ENCODE measurements at places on chromosomes 5 and 9. TPM values are rescaled to one million over a fixed set of nuclear protein-coding genes. Genes with fewer than 3 reads are reported as not detected.

DNA sequence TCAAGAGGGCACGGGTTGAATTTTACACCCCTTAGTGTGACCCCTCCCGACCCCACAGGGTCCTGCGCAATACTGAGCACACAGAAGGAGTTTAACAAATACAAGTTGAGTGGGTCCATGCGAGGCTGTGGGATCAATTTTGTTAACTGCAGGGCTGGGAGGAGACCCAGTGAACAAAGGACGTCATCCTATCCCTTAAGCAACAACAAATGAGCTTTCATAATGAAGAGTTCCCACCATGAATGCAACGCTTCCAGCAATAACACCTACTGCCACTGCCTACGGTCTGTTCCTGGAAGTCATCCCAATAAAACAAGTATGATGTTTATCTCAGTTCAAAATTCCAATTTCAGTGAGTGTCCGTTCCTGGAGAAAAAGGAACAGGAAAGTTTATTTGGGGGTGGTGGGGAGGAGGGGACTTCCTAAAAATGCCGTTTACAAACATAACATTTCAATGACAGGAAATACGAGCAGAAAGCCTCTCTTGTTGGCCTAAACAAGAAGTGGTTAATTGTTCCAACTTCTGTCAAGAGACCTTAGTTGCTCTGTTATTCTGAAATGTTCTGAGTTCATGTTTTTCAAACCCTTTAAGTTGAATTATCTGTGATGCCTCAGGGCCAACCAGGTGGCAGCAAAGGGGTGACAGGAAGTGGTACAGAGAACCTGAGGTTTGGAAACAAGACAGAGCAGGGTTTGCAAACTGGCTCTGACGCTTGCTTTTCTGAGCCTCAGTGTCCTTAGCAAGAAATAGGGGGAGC lies 65.8 kb upstream of the PLPP6 start:
- H3K27ac ChIP-seq = no peak overlapping the region
- no peaks in the 10 kb centered on the region for H3K4me1 ChIP-seq
- H3K36me3 ChIP-seq = no peaks in the 10 kb centered on the region
- no peak for DNase-seq
- H3K4me3 ChIP-seq = no peak overlapping the region

DNA sequence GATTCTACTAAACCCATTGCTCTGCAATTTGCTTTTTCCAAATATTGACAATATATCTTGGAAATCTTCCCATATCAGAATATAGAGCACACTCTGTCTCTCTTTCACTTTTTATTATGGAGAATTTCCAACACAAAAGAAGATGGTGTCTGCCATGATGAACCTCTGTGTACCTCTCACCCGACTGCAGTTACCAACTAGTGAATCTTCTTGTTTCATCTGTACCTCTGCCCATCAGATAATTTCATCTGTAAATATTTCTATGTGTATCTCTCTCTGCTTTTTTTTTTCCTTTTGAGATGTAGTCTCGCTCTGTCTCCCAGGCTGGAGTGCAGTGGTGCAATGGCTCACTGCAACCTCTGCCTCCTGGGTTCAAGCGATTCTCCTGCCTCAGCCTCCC lies 62.8 kb downstream of the NTNG2 start:
- no peaks in the 10 kb centered on the region for H3K4me1 ChIP-seq
- DNase-seq = no peak
- H3K4me3 ChIP-seq = no peak overlapping the region
- H3K27ac ChIP-seq = no peak overlapping the region
- H3K36me3 ChIP-seq = no peaks in the 10 kb centered on the region
- H3K27me3 ChIP-seq = peaks cover 98% of the 10 kb centered on the region

DNA sequence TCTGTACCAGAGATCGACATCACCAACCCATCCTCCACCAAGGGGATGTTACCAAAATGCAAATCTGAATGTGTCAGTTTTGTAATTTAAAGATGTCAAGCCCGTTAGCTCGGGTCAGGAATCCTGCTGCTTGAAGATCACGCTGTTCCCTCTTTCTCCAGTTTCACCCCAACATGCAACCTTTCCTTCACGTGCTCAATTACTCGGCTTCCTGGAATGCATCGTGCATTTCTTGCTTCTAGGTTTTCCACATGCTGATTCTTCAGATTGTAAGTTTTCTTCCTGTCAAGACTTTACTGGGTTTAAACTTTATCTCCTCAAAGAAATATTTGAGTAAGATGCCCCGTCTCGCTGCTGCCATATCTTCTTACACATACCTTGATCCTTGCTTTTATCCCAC lies 209.5 kb upstream of the SNX2 start:
- no peak for DNase-seq
- no peaks in the 10 kb centered on the region for H3K4me1 ChIP-seq
- no peak overlapping the region for H3K4me3 ChIP-seq

ARL10 gene
- total RNA-seq = 3.8 TPM

GRCh38 chr5:149441986-149442385 lies 62.9 kb upstream of the IL17B start:
- peaks cover 17% of the 10 kb centered on the region for H3K36me3 ChIP-seq
- no peak overlapping the region for H3K27ac ChIP-seq
- no peak overlapping the region for H3K4me3 ChIP-seq
- peaks cover 51% of the 10 kb centered on the region for H3K4me1 ChIP-seq
- DNase-seq = no peak

GRCh38 chr9:91814201-91814600 lies 135.8 kb downstream of the ROR2 start:
- H3K4me3 ChIP-seq = no peak overlapping the region
- DNase-seq = no peak
- no peaks in the 10 kb centered on the region for H3K4me1 ChIP-seq

C5orf58 gene
- not detected for total RNA-seq

- H3K4me3 ChIP-seq = no peak overlapping the region
- DNase-seq = no peak
- H3K4me1 ChIP-seq = no peaks in the 10 kb centered on the region
- H3K36me3 ChIP-seq = no peaks in the 10 kb centered on the region
- no peaks in the 10 kb centered on the region for H3K27me3 ChIP-seq
- no peak overlapping the region for H3K27ac ChIP-seq
Observed at GRCh38 chr5:178507151-178507932, 82.9 kb downstream of the COL23A1 start.

GRCh38 chr5:18270635-18271338 lies 636.5 kb downstream of the TAF11L14 start:
- no peaks in the 10 kb centered on the region for H3K27me3 ChIP-seq
- no peak for DNase-seq
- no peak overlapping the region for H3K4me3 ChIP-seq
- no peak overlapping the region for H3K27ac ChIP-seq
- no peaks in the 10 kb centered on the region for H3K4me1 ChIP-seq

GRCh38 chr5:125766706-125767105 lies 656.5 kb upstream of the GRAMD2B start:
- H3K27ac ChIP-seq = no peak overlapping the region
- DNase-seq = no peak
- no peaks in the 10 kb centered on the region for H3K27me3 ChIP-seq

DNA sequence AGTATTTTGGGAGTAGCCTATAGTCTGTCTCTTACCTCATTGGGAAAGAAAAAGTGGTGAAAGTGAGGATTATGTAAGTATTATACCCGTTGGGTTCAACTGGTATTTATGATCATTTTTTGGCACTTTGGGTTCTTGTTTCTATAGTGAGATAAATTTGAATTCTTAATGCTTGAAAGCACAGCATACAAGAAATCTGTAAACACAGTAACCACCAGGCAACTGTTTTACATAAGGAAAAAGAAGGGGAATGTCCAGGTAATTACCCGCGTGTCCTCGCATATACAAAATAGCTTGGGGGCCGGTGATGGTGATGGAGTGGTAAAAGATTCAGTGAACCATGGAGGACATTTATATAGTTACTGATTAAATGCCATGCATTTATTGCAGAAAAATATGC lies 60.5 kb downstream of the BASP1 start:
- DNase-seq = no peak
- H3K4me3 ChIP-seq = no peak overlapping the region
- no peaks in the 10 kb centered on the region for H3K4me1 ChIP-seq

- H3K27ac ChIP-seq = no peak overlapping the region
- no peak overlapping the region for H3K4me3 ChIP-seq
- H3K4me1 ChIP-seq = no peaks in the 10 kb centered on the region
- peaks cover 28% of the 10 kb centered on the region for H3K27me3 ChIP-seq
- DNase-seq = no peak
Observed at GRCh38 chr9:88978034-88978433, 13.2 kb upstream of the S1PR3 start.

DNA sequence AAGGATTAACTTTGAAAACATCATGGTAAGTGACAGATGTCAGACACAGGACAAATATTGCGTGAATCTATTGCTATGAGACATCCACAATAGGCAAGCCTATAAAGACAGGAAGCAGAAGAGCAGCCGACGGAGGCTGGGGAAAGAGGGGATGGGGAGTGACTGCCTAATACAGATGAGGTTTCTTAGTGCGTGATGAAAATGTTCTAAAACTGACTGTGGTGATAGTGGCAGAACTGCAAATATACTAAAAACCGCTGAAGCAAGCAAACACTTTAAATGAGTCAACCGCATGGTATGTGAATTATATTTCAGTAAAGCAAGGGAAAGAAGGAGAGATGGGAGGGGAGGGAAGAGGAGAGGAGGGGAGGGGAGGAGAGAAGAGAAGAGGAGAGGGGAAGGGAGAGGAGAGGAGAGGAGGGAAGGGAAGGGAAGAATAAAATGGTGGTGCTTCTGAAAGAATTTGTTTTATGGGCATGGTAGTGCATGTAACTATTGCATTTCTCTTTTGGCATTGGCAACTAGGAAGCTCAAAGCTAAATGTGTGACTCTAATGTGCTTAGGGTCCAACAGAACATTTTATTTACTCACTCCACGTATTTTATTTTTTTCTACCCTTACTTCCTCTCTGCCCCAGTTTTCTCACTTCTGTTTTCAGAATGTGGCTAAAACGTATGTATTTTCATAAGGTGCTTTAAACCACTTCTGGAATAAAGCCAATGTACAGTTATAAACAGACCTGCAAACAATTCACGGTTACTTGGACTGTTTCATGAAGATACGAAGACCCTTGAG lies 21.3 kb downstream of the AKNA start:
- no peaks in the 10 kb centered on the region for H3K27me3 ChIP-seq
- H3K27ac ChIP-seq = no peak overlapping the region
- H3K36me3 ChIP-seq = no peaks in the 10 kb centered on the region
- DNase-seq = no peak
- H3K4me3 ChIP-seq = no peak overlapping the region

DNA sequence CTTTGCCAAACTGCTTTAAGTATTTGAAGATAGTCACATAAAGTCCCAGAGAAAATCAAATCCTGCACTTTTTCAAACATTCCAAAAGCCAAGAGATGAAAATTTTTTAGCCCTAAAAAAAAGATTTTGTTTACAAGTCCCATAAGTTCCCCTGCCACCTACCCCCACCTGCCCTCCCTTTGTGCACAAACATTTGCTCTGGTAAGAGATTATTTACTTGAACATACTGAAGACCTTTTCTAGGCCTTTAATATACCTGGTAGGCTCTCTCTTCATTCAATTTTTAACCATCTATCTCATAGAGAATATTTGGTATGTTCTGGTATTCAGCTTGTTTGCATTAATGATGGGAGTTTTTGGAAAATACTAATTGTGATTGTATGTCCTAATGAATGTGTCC lies 50.3 kb downstream of the MEGF9 start:
- H3K36me3 ChIP-seq = no peaks in the 10 kb centered on the region
- H3K27ac ChIP-seq = no peak overlapping the region
- H3K4me3 ChIP-seq = no peak overlapping the region

MLANA gene
- total RNA-seq = not detected

DNA sequence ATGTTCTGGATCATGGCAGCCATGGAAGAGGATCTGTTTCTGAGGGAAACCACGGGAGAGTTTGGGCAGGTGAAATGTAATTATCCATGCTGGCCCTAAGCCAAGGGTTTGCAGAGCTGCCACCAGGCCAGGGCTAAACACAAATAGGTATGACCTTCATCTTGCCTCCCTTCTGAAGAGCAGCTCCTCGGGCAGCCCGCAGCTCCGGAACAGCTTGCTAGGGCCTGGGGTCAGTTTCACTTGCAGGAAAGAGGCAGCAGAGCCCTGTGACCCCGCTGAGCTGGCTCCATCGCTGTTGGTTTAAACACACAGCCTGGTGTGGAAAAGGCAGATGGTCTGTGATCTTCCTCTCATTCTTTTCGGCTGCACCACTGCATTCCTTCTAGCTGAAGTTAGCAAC lies 141.4 kb downstream of the TMEM38B start:
- peaks cover 8% of the 10 kb centered on the region for H3K4me1 ChIP-seq
- no peak for DNase-seq
- H3K4me3 ChIP-seq = no peak overlapping the region
- H3K36me3 ChIP-seq = no peaks in the 10 kb centered on the region

- no peak overlapping the region for H3K27ac ChIP-seq
- DNase-seq = no peak
- H3K4me3 ChIP-seq = no peak overlapping the region
- H3K36me3 ChIP-seq = no peaks in the 10 kb centered on the region
- no peaks in the 10 kb centered on the region for H3K4me1 ChIP-seq
Observed at GRCh38 chr5:35869685-35870277, 13.1 kb downstream of the IL7R start.

NIPBL gene
- 53.2 TPM for total RNA-seq

GCNT4 gene
- total RNA-seq = 4.5 TPM

DNA sequence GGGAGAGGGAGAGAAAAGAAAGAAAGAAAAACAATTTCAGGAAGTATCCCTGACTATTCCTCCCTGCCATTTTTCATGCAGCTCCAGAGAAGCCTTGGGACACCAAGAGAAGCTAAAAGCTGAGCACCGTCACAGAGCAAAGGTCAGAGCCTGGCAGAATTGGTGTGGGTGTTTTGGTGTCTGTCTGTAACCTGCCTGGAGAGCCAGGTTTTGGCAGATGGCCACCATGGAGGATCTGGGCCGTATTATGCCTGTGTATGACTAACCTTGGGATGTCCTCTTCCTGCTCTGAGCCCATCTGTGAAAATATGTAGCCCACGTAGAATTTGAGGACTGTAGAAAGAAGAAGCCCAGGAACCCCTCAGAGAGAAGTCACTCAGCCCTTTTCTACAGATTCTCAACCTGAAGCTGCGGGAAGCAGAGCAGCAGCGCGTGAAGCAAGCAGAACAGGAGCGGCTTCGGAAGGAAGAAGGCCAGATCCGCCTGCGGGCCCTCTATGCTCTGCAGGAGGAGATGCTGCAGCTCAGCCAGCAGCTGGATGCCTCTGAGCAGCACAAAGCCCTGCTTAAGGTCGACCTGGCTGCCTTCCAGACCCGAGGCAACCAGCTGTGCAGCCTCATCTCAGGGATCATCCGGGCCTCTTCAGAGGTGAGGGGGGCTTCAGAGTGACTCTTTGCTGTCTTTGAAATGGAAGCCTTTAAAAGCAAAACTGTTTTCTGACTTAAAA lies 18.8 kb downstream of the GLE1 start:
- H3K4me3 ChIP-seq = no peak overlapping the region
- no peaks in the 10 kb centered on the region for H3K27me3 ChIP-seq
- H3K36me3 ChIP-seq = peaks cover 5% of the 10 kb centered on the region
- H3K27ac ChIP-seq = no peak overlapping the region
- no peaks in the 10 kb centered on the region for H3K4me1 ChIP-seq

Data from Calu3 (cell line).